Right lung (tissue), 10 donors: ENCODE measurements at places on chromosomes 5 and 9.

GRCh38 chr5:113232667-113233066 is 202.1 kb downstream of the TSSK1B start:
- no peak for DNase-seq

DNA sequence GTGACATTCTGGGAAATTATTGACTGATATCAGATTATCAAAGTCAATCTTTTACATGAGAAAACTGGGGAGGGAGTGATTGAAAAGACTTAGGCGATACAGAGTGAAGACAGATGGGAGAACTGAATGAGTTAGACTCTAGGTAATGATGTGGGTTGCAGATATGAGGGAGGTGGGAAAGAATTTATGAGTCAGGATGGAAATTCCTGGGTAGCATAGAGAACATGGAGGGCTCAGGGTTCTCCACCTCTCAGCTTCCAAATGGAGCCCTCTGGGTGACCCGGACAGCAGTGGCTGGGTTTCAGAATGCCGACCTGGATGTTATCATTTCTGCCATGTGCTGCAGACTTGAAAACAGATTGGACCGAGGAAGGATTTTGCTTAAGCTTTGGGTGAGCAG is 75.4 kb upstream of the SHB start:
- DNase-seq: no peak

DNA sequence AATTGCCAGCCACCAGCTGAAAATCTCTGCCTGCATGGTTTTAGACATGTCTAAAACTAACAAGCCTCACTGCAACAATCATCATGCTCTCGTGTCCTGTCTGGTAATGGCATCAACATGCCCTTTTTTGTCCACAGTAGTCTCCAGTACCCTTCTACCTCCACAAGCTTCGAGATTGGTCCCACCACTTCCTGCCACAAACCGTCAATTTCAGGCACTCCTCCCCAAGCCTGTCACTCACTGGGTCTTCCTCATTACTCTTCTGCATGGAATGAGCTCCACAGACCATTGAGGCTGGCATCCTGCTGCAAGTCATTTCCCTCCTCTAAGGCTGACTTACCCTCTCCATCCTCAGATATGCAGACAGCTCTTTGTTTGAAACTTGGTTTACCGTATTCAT is 9.0 kb downstream of the LPAR1 start:
- DNase-seq: no peak

GRCh38 chr5:72767289-72768010 is 49.0 kb upstream of the TNPO1 start:
- no peak for DNase-seq

DNA sequence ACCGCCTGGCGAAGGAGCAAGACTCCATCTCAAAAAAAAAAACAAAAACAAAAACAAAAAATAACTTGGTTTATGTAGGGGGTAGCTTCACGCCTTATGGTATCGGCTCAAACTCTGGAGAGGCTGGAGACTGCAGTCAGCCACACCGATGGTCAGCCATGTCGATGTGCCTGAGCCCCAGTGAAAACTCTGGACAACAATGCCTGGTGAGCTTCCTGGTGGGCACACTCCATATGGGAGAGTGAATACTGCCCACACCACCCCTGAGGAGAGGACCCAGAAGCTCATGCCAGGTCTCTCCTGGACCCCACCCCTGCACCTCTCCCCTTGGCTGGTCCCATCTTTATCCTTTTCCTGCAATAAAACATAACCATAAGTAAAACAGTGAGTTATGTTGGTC is 19.6 kb downstream of the IPPK start:
- no peak for DNase-seq

GRCh38 chr5:14383923-14384322 is 197.7 kb upstream of the OTULINL start:
- DNase-seq: no peak

GRCh38 chr5:160787240-160787639 is 64.8 kb downstream of the ATP10B start:
- no peak for DNase-seq

DNA sequence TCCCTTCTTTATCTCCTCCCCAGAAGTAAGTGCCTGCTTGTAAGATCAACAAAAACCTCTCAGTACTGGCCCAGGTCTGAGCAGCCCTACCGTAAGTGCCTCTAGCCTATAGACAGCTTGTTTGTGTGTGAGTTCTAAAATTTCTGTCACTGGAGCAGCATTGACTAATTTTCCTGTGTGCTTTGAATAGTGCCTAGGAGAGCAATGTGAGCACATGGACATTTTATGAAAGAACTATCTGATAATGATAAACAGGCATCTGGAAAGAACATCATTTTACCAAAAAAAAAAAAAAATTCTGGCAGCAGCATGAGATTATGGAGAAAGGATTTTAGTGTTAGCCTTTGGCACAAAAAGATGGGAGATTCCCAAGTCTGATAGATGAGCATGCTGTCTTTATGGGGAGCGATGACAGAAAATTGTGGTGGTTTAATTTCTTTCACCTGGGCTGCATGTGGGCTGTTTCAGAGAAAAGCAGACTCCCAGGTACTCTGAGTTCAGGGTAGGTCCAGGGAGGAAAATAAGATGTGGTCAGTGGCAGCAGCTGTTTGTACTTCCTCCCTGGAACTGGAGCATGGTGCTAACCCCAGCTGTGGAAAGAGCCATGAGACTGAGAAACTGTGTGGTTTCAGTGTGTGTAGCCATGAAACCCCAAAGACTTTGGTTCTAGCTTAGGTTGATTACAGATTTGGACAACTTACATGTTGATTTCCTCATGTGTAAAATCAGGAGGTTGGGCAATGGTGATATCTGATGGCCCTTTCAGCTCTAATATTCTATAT is 419.9 kb downstream of the NTRK2 start:
- DNase-seq: no peak

GRCh38 chr5:6202149-6202967 is 176.0 kb downstream of the MED10 start:
- no peak for DNase-seq

- DNase-seq: peak; percentile 64
These were observed 4.1 kb downstream of the PTGS1 start for GRCh38 chr9:122374885-122375420.

- DNase-seq: no peak
These were observed 194.7 kb downstream of the SPATA31D1 start for GRCh38 chr9:82183181-82183860.

DNA sequence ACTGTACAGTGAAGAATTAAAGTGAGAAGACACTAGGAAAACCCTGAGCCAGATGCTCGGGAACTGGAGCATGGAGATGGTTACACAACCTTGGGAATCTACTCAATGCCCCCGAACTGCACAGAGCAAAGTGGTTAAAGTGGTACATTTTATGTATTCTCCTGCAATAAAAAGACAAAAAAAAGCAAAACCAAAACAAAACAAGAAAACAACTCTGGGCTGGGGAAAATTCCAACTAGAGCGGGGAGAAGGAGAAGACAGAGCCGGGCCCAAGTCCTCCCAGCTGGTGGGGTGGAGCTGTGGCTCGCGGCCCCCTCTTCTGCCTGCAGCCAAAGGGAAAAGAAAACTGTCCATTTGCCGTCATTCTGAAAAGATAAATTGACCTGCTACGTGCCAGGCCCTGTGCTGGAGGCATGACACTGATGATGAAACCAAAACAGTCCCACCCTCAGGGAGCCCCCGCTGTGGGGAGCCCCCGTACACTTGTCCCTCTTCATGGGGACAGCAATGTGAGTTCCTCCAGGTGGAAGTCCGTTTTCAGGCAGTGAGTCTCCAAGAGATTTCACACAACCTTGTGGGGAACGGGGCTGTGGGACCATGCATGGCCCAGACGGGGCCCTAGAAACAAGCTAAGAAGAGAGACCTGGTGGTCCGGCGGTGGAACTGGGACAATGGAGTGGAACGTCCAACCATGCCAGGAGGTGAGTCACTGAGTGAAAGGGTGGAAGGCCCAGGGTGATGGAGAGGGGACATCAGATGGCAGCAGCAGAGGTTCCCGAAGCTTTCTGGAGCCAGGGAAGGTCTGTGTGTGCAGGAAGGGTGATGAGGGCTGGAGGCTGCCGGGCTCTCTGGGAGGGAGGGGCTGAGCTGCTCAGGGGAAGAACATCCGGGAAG is 114.8 kb upstream of the COL5A1 start:
- no peak for DNase-seq

DNA sequence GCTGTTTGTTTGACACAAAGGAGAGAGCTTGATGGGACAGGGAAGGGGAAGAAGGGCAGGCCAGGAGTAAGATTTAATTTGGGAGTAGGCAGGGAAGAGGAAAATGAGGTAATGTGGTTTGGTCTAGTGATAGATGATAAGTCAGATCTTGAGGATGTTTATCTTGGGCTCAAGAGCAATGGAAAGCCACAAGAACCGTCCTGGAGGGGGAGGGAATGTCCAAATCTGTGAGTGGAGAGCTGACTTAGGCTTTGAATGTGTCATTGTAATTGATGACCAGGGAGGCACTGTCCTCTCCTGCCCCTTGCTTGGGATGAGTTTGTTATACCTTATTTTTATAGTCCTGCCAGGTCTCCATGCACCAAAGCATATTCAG is 37.5 kb downstream of the MAMDC2 start:
- DNase-seq: no peak

DNA sequence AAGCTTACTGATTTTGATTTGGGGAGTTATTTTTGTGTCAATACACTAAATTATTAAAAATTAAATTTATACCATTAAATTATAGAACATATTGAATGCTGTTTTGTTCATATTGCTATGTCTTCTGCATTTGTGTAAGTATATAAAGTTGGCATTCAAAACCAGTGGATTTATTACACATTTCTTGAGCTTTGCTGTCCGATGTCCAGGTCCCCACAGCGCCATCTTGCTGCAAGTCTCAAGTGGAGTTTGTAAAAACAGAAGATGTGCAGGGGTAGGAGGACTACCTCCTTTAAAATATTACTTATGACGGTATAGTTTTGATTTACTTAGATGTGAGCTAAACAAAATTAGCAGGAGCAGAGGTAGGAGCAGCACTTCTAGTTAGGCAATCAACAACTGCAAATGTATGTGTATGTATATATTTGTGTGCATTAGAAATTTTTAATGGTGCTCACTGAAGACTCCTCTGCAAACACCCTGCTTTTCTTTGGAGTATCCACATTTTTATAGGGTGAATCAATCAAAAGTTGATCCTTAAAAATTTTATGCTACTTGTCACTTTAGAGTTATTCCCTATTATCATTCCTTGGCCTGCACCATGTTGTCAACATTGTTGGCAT is 37.4 kb downstream of the CPEB4 start:
- DNase-seq: no peak

DNA sequence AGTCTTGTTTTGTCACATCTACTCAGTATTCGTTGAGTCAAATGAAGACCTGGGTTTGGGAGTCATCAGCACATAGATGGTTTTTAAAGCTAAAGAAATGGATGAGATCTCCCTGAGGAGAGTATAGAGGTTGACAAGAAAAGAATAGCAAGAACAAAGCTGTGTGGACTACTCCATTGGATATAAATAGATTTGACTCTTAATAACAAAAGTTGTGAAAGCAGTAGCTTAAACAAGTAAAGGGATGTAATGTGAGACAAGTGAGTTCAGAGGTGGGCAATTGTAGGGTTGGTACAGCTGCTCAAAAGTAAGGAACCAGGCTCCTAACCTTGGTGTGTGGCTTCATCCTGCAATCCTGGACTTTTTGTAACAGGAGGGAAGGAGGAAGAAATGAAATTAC is 49.3 kb downstream of the CSNK1G3 start:
- DNase-seq: no peak

GRCh38 chr5:149363358-149363757 is 5.5 kb downstream of the PCYOX1L start:
- no peak for DNase-seq

DNA sequence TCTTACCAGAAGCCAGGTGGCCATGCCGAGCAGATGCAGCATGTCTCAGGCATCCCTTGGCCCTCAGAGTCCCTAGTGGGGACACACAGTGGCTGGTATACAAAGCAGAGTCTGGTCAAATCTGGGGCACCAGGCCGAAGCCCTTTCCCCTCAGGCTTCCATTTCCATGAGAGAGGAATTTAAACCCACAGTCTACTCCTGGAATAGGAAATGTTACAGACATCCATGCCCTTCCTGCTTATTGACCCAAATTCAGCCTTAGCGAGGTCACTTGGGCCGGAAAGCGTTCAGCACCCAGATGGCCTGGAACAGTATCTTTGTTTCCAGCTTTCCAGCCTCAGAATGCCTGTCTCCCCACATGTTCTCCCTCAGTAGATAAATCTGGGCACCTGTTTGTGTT is 131.7 kb downstream of the PIP5K1B start:
- DNase-seq: no peak

DNA sequence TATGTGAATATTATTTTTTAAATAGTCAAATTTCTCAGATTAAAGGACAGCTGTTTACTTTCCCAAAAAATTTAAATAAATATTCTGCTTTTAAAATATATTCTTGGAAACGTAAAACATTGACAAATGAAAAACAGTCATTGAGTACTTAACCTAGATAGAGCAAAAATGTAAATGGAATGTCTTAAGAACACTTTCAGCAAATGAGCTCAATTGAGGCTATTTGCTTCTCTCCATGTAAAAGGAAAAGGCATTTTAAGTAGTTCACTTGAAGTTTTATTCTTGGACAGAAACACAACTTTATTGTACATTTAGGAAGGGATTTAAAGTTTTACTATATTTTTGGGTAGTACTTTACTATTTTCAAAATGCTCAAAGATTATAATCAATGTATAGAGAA is 983.6 kb upstream of the TYRP1 start:
- DNase-seq: no peak

- DNase-seq: no peak
These were observed 338.1 kb upstream of the ADAMTS16 start for GRCh38 chr5:4802044-4802443.

GRCh38 chr5:38518341-38518740 is 38.1 kb downstream of the LIFR start:
- DNase-seq: no peak

DNA sequence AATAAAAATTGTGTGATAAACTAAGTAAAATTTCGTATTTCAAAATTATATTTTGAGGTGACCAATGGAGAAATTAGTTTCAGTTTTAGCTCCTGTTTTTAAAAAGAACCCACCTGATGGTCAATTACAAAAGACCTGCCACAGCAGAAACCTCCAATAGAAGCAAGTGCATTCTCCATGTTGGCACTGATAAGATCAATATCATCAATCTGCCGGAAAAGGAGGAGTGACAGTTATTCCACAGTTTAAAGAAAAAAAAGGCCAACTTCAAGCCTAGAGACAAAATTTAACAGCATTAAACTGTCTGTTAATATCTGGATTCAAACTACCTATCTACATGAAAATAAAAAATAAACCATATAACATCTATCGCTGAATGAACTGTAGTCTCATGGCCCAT is 67.7 kb downstream of the SPTLC1 start:
- no peak for DNase-seq

GRCh38 chr5:71839096-71839884 is 120.2 kb downstream of the CARTPT start:
- no peak for DNase-seq

GRCh38 chr9:136494531-136495215 is 11.8 kb upstream of the SEC16A start:
- DNase-seq: no peak

DNA sequence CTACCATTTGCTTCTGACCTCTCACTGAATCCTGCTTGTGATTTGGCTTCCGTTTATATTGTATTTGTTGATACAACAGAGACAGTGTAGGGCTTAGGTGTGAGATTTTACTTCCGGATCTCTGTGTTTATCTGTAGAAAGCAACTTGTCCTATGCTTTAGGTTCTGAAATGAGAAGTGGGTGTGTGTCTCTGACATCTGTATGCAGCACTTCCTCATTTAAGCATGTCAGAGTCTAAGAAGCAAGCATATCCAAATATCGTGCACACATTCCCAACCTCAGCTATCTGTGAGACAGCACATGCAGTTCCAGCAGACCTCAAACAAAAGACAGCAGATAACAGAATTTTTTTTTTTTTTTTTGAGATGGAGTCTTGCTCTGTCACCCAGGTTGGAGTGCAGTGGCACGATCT is 16.3 kb downstream of the KLF9 start:
- DNase-seq: no peak
